Peyer's patch (tissue), 4 donors: ENCODE measurements at places on chromosomes 3 and 15.
A peak's percentile ranks its signal among the peaks of the same experiment; 100 is the strongest.

DNA sequence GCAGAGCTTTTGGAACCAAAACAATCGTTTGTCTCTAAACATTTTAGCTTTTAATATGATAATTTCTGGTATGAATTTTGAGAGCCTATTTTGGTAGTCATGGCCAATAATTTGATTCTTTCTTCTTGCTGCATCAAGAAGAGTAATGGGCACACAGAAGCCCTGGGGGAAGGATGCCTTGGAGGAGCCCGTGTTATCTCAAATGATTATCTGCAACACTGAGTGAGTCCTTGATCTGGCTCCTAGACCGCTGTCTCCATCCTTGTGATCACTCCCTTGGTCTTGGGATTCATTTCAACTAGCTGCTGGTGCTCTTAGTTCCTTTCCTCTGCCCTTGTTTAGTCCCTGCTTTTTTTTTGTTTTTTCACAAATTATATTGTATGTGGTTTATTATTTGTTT is 77.9 kb upstream of the CCNL1 start:
- DNase-seq: no peak

DNA sequence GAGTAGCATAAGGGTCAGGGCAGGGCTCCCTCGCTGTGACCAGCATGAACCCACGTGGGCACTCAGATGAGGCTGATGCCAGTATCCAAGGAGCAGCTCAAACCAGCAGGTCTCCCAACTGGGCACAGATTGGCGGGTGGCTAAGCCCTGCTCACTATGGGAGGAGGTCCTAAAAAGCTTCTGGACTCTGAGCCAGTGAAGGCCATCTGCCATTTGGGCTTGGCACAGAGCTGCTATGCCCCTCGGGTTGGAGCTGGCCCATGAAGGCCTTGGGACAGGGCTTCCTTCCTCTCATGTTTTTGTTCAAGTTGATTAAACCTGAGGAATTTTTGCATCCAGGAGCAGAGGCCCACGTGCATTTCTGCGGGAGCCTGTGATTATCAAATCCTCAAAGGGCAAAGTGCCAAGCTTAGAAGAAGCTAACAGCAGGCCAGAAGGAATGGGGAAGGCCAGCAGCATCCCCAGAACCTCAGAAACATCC is 4.3 kb upstream of the STRA6 start:
- no peak for DNase-seq

GRCh38 chr3:64505419-64505818 is 182.4 kb downstream of the ADAMTS9 start:
- DNase-seq: no peak

DNA sequence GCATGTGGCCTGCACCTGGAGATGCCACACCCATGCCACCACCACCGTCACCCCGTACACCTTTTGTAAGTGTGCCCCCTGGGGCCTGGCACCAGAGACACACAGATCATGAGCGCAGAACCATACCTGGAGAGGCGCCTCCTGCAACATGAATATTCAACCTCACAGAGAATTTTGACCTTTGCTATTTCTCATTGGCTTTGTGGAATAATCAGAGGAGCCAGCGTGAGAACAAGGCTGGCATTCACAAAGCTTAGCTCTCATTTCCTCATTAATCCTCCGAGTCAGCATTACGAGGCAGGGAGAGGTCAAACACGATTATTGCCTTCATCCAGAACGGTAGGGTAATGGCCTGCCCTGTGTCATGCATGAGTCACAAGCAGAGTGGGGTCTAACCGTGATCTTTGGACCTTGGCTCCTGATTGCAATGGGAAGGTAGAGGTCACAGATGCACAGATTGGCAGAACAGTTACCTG is 73.0 kb upstream of the POMGNT2 start:
- peak; percentile 89 for DNase-seq

DNA sequence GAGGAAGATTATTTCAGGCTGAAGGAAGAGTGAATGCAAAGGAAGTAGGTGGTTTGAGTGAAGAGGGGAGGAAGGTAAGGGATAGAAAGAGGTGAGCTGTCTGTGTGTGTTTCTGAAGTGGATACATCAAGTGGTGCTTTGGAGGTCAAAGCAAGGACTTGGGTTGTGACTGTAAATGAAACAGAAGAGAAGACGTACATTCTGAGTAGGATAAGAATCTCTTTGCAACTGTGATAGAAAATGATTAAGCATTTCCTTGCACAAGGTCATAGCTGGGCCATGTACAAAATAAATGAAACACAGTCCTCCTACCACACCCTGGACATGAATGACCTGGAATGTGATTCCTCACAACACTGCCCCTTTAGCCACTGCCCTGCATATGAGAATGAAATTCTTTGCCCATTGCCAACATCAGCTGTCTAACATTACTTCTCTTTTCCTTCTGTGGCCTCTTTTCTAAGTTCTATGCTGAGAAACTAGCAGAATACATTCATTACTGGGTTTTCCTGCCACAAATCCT is 28.3 kb upstream of the MINDY4B start:
- no peak for DNase-seq

GRCh38 chr3:86958534-86958933 is 32.4 kb downstream of the VGLL3 start:
- DNase-seq: no peak

DNA sequence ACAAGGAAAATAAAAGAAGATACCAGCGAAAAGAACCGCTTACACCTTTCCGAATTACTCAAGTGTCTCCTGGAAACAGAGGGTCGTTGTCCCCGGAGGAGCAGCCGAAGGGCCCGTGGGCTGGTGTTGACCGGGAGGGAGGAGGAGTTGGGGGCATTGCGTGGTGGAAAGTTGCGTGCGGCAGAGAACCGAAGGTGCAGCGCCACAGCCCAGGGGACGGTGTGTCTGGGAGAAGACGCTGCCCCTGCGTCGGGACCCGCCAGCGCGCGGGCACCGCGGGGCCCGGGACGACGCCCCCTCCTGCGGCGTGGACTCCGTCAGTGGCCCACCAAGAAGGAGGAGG is 325 bp downstream of the ALCAM start:
- peak; percentile 59 for DNase-seq

DNA sequence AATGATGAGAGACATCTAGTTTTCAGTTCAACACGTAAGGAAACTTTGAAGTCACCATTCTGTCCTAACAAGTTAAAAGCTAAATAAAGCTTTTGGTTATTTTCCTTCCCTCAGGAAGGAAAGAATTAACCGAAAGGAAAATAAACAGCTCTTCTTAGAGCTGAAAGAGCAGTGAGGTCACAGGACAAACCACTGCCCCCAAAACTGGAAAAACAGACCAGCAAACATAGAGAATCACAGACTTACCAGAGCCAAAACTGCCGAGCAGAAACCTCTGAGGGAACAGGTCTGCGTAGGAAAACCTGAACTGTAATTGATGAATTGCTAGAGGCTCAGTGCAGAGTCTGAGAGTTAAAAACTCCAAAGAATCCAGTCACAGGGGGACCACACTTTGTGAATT is 14.7 kb downstream of the USP50 start:
- DNase-seq: no peak

GRCh38 chr15:69536726-69537512 is 84.3 kb downstream of the RPLP1 start:
- no peak for DNase-seq

DNA sequence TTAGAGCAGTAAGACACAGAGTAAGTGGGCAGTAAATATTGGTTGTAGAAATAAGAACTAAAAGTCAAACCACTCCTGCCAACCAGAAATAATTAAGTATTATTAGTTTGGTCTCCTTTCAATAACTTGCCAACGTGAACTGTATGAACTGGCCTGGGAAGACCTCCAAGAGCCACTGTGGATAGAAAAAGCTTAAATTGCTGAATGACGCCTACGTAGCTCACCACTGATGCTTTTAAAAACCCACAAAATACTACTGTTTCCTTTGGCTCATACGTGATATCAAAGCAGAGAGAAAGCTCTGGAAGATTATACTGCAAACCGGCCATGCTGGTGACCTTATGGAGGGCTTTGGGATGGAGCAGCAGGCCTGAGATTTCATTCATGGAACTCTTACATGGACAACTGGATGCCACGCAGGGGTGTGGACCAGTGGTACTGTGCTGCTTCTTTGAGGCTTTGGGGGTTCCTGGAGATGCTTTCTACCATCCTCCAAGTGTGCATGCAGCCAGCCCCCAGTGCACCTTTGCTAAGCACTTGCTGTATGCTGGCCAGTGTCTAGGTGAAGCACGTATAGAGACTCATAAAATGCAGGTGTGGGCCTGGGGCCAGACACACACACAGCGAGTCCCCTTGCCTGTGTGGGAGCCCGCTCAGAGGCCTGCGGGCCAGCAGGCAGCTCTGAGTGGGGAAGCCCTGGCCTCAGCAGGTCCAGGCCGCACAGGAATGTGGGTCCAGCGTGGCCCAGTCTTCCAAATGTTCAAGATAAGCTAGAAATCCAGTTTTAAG is 66.8 kb downstream of the ABTB1 start:
- no peak for DNase-seq

DNA sequence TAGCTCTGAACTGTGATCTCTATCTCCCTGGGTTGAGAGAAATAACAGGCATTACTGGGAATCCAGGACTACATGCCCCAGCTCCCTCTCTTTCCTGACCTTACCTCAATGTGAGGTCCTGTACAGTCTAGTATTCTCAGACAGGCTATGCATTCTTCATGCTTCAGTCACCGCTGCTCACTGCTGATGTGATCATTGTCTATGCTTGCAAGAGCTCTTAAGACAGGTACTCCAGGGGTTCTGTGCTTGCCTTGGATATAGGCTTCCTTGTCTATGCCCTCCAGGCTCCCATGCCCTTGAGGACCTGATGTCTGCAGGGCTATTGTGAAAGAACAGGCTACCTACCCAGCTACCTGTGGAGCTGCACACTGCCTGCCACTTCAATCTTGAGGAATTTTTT is 183.6 kb downstream of the MBNL1 start:
- DNase-seq: no peak

DNA sequence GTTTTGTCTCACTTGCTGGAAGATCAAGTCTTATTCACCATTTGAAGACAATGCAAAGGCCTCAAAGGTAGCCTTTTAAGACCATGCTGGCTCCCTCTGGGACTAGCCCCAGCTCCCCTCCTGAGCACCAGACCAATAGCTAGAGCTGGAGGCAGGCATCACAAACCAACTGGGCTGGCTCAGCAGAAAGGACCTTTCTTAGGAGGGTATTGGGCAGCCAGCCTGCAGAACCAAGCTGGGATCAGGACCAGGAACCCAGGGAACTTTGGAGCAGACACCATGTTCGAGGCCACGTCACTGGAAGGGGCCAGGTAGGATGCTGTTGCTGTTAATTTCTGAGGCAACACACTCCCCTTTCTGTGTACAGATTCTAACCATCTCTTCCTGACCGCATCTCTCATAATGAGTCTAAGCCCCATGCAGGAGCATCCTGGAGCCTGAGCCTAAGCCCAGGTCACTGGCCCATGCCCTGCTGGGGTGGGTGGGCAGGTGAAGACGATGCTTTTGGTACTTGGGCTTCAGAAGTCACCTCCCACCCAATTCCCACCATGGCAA is 81.4 kb upstream of the KLF13 start:
- DNase-seq: no peak

- peak; percentile 90 for DNase-seq
Measured at GRCh38 chr15:63502843-63503738, 1.3 kb upstream of the USP3 start.

DNA sequence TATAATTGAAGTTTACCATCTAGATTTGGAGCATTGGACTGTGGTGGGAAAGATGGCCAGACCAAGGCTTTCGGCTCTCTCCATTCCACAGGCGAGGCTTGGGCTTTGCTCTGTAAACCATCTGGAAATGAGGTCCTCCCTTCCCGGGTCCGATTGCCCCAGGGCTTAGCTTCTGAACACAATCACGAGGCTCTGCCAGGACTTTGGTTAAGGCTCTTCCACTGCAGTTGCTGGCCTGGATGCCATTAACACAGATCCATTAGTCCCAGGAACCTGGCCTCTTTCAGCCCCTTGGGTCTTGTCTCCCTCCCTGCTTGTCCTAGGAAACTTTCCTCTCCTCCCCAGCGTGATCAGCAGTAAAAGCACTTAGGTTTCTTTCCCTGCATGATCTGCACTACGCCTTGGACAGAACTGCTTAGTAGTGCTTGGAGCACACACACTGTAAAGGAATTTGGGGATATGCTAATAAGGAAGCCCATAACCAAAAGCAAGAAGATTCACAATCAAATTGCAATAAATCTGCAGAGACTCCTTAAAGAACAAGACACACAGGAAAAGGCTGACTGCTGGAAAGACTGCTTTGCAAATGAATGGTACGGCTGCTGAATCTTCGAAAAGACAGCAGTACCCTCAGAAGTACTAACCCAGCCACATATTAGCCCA is 154.3 kb downstream of the ECT2 start:
- no peak for DNase-seq

DNA sequence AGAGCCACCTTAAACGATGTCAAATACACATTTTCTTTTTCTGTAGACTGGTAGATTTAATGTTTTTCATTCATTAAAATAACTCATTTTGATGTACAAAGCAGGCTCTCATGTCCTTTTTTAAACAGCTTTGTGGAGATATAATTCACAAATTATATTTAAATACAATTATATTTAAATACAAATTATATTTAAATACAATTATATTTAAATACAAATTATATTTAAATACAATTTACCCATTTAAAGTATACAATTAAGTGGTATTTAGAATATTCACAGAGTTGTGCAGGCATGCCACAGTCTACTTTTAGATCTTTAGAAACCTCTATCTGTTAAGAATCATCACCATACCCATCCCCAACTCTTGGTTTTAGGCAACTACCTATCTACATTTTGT is 36.4 kb upstream of the GASK1A start:
- no peak for DNase-seq

DNA sequence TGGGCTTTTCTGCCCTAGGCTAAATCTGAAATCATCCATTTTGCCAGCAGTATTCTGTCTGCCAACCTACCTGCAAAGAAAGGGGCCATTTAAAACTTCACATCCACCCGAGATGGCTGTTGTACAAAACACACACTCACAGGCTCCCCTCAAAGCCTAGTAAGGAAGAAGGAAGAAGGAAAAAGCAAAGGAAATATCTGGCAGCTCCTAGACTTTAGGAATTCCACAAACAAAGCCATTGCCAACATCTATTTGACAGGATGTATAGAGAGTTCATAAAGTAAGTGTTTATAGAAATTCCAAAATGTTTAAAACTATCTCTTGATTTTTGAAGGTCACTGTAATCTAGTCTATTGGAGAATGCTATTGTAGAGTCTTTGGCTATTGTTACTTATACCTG is 91.9 kb upstream of the THBS1 start:
- no peak for DNase-seq

- no peak for DNase-seq
Measured at GRCh38 chr15:58588096-58588495, 156.3 kb downstream of the LIPC start.

DNA sequence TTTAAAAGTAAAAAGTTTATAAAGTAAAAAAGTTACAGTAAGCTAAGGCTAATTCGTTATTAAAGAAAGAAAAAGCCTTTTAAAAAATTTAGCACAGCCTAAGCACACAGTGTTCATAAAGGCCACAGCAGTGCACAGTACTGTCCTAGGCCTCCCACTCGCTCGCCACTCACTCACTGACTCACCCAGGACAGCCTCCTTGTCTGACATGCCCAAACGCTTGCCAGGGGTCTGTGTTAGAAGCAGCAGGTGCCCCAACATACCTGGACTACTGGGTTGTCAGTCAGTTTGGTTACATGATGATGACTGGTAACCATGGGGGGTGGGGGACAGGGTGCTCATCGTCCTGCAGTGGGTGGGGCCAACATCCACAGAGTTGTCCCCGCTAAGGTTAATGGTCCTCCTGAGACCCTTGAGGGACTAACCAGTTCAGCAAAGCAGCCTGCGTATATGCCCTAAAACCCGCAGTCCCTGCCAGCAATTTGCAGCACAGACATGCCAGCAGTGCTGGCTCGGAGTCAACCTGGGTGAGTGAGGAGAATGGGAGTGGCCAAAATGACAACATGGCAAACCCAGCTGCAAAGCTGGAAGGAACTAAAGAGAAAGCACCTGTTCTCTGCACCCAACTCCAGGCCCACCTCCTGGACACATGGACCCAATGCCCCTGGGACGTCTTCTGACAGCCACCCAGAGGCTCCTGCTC is 49.2 kb downstream of the CYFIP1 start:
- no peak for DNase-seq
